A673 (cell line): ENCODE measurements at places on chromosomes 6 and 20. TPM values are rescaled to one million over a fixed set of nuclear protein-coding genes. Genes with fewer than 3 reads are reported as not detected.

DNA sequence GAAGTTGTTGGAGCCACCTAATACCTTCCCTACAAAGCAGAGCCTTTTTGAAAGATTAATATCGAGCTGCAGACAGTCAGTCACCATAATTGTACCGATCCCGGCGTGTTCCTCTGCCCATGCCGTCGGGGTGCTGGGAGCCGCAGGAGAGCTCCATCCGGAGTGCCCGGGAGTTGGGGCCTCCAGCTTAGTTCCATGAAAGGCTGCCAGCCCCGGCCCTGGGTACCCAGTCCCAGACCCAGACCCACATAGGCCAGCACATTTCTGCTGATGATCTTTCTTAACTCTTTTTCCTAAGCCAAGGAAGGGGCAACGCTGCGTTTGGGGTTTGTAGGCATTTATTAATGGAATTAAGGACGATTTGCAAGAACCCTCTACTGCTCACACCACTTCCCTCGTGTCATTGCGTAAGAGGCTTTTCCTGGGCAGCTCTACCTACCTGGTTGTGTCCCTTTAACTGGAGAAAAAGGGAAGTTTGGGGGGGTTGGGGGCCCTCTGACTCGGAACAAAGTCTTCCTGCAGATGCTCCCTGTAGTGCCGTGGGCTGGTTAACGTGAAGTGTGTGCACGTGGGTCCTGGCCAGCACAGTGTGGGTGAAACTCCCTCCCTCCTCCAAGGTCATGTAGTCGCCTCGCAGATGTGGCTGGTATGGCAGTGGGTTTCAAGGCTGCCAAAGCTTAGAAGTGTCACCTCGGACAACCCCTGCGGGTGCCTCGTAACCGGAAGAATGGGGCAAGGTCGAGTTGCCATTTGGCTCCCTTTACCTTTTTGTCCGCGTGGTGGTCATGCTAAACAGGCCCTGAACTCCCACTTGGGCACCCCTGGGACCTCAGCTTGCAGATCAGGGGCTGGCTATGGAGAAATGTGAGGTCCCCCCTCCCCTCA is 54.3 kb upstream of the APCDD1L start:
- H3K4me3 ChIP-seq, result no peak overlapping the region
- H3K4me1 ChIP-seq, result peaks cover 12% of the 10 kb centered on the region
- no peak overlapping the region for H3K27ac ChIP-seq
- no peak for DNase-seq
- no peaks in the 10 kb centered on the region for H3K27me3 ChIP-seq

DNA sequence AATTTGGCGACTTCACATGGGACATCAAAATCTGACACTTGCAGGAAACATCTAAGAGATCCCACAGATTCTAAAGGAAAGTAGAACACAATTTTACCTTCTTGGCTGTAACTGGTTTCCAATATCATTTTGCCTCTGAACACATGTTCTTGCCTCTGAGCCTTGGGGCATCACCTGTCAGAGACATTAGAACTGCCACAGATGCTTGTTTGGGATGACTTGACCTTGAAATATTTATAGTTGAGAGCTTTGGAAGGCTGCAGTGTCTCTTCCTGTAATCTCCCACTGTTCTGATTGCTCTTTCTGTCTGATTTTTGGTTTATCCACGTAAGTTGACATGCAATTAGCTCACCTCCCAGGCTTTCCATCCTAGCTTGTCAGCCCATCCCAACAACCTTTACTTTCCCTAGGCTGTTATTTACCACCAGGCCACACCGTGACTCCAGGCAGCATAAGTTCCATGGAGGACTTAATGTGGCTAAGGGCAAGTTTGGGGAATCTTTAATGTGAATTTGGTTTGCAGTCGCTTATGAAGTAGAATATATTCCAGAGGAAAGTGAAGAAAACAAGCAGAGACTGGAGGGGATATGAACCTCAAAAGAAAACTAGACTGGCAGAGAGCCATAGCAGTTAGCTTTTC is 256.5 kb upstream of the RIN2 start:
- no peaks in the 10 kb centered on the region for H3K36me3 ChIP-seq
- H3K27ac ChIP-seq, result no peak overlapping the region
- H3K4me1 ChIP-seq, result peaks cover 10% of the 10 kb centered on the region
- no peaks in the 10 kb centered on the region for H3K27me3 ChIP-seq
- H3K4me3 ChIP-seq, result no peak overlapping the region

DNA sequence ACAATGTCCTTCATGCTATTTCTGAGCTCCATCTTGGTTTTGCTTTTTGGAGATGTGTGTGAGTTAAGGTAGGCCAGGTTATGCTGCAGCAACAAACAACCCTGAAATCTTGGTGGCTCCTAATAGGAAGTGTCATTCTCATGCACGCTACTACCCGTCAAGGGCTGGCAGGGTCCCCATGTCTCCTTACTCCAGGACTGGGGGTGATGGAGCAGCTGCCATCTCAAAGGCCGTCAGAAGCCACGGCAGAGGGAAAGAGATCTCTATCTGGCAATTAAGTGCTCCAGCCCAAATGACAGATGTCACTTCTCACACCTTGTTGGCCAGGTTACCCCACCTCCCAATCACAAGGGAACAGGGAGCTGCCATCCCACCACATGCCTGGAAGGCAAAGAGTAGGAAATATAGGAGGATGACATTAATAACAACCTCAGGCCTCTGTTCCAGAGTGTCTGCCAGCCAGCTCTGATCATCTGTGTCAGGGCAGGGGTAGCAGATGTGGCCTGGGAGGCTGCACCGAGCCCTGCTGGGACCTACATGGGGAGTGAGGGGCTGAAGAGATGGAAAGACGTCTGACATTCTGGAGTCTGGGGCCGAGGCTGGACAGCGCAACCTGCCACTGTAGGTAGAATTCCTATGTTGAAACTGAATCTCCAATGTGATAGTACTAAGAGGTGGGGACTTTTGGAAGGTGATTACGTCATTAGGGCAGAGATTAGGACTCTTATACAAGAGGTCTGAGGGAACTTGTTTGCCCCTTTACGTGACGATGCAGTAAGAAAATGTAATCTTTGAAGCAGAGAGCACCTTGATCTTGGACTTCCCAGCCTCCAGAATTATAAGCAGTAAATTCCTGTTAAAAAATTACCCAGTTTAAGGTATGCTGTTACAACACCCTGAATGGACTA is 4.8 kb upstream of the SDCBP2 start:
- DNase-seq, result no peak
- H3K27ac ChIP-seq, result no peak overlapping the region
- H3K27me3 ChIP-seq, result no peaks in the 10 kb centered on the region
- peaks cover 12% of the 10 kb centered on the region for H3K36me3 ChIP-seq
- peaks cover 16% of the 10 kb centered on the region for H3K4me1 ChIP-seq

The SIRPA gene
- total RNA-seq, result 81.0 and 81.2 TPM in 2 replicates
